NCI-H187 (cell line): ENCODE measurements at places on chromosomes 5 and 9.

DNA sequence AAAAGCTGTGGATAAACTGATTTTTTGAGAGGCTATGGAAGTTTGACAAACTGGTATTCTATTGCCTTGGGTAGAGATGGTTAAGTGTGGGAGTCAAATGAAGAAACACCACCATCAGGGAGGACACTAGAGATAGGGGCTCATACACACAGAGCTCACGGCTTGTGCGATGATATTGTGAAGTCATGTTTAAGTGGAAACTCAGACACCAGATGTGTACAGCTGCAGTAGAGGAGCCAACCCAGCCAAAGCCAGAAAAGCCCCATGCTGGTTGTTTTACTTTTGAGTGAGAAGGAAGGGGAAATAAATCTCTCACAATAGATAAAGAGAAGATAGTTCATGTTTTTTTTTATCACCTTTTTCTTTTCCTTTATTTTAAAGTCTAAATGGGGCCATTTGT lies 377.7 kb downstream of the DMRT2 start:
- no peak for DNase-seq

- DNase-seq = no peak
Observed at GRCh38 chr9:107290619-107291018, 7.5 kb downstream of the RAD23B start.

- no peak for DNase-seq
Observed at GRCh38 chr5:60821488-60822284, 22.4 kb downstream of the ELOVL7 start.

DNA sequence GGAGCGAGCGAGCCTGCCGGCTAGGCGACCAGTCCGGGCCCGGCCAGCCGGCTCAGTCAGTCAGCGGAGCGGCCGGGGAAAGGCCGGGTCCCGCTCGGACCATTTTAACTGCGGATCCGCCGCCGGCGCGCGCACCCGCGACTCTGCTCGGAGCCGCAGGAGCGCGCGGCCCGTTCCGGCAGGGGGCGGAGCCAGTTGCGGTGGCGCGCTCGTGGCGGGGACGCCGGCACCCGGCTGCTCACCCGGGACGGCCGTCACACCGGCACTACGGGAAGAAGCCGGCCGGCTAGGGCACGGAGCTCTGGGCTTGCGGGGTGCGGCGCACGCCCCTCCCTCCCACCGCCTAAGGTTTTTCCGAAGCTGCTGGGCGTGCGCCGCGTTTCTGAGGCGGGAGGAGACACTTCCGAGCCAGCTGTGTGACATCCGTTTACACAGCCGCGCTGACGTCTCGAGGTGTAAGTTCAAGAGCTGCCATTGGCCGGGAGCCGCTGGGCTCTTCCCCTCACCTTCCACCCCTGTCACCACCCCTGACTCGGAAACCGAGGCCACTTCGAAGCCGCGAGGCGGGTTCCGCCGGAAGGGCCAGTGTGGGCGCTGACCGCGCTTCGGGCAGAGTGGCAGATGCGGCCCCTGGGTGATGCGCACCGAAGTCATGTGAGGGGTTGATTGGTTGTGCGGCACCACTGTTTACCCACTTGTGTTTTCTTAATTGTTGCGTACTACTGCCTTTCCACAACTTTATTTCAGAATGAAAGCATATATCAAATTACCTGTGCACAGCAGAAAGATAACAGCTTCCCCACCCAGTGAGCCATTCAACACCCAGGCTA lies at the start of gene FBXL17:
TSS of gene FBXL17 (minus strand) at position 145 of the 830 bp plus-strand sequence.
- peak; percentile 70 for DNase-seq

DNA sequence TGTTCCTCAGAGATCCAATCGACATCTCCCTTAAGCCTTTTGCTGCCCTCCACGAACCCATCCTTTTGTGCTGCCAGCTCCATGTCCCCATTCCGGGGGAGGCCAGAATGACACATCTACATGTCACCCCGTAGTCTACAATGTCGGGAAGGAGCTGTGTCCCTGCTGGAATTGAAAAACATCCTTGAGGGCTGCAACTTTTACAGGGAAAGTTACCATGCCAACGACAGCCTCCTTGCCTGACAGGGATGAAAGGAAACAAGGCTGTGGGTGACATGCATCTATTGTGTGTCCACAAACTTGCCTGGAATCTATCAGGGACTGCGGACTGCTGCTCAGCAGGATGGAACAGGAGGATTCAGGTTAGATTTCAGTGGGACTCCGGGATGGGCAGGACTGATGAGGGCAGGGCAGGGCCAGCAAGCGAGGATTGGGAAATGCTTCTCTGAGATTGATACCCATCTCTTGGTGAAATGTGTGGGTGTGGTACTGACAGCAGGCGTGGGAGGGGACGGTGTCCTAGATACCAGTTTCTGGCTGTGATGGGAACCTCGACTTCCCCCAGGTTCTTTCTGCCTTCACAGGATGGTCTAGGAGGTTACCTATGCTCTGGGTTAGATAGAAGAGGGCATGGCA lies 25.5 kb downstream of the EGR1 start:
- no peak for DNase-seq
